ENCODE measurements at places on chromosomes 3 and 15.

GRCh38 chr3:95721938-95722337 is 1092.5 kb upstream of the EPHA6 start:
- no peak for DNase-seq

DNA sequence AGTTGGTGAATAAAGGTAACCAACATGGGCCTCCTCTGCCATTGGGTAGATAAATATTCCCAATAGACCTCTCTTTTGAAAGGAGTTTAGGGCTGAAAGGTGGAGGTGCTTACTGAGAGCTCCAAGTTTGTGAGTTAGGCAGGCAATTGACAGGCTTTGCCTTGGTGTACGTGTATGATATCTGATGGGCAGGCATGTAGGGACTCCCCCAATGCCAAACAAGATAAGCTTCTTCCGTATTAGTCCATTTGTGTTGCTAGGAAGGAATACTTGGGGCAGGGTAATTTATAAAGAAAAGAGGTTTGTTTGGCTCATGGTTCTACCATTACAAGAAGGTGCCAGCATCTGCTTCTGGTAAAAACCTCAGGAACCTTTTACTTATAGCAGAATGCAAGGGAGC is 160.7 kb upstream of the EIF1B start:
- DNase-seq = no peak

DNA sequence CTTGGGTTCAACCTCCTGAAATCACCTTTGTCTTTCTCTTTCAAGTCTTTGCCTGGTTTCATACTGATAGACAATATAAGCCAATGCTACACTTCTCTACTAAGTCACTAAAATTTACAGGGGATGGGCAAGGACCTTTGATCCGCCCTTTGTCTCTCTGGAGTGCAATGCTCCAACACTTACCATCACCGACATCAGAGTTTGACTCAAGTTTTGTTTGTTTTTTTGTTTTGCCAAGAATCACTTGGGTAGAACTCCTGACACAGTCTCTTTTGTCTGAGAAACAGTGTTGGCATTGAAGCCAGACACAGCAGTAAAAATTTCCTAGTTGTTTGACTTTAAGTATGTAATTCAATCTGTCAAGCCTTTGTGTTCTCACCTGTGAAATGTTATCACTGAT is 29.3 kb downstream of the NFKBIZ start:
- no peak for DNase-seq

DNA sequence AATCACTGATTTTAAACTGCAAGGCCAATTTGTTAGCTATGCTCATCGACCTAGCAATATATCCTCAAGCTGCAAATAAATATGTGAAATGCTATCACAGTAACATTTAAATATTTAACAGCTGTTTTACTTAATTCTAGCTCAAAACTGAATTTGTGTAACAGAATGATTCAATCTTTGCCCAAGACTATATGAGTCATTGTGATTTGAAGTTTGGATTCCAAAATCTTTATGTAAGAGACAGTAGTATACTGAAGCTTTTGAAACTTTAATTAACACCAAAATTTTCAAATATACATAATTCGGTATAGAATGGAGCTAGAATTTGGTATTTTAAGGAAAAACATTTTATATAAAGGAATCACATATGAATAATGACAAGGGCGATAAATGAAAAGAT is 603.0 kb upstream of the ROBO2 start:
- no peak for DNase-seq
